CD8-positive, alpha-beta memory T cell (primary cell): ENCODE measurements at places on chromosomes 7 and 10. TPM values are rescaled to one million over a fixed set of nuclear protein-coding genes. Genes with fewer than 3 reads are reported as not detected.

The PLAU gene
- polyA plus RNA-seq: not detected

The PAXIP1 gene
- polyA plus RNA-seq: 2.0 TPM

DNA sequence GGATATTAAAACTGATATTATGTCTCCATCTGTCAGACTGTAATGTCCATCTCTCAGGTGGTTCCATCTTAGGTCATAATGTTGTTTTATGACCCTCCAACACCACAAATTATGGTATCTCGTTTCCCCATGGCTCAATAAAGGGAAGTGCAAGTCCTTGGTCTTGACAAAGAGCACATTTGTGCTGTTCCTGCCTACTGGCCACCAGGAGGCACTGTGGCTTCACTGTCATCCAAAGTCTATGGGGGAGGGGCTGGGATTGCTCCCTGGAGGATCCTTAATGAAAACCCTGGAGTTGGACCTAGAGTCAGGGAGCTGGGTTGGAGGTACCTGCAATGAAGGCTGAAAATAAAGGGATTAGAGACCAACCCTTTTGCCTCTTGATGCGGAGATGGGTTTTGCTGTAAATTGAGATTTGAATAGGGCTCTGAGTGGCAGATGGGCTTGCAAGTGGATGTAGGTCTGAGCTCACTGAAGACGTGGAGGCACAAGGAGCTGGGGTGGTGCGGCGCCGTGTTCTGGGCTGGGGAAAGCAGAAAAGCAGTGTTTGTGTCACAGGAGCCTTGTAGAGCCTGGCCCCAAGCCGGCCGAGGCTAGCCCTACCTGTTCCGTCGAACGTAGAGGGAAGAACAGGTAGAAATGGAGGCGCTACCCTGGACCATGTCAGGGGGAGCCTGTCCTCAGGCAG, 180.5 kb upstream of the PRSS58 start:
- no peak for DNase-seq

The LIPK gene
- not detected for polyA plus RNA-seq

The ADCYAP1R1 gene
- not detected for polyA plus RNA-seq

- no peak for DNase-seq
Measured at GRCh38 chr10:78804411-78805032, 264.2 kb upstream of the ZMIZ1 start.

DNA sequence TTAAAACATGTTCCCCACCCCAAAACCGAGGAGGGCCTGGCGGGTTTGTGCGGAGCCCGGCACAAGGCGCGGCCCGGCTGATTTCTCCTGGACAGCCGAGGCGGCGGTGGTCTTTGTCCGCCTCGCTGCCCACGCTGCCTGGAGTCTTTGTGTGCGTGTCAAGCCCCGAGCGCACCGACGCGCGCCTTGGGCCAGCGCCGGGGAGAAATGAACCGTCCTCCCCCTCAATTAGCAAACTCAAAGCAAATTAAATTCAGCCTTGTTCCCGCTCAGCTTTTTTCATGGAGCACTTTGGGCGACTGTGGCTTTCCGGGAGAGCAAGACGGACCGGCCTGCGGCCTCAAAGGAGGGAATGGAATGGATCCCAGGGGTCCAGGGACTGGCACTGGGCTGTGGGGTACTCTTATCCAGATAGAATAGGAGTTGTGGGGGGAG, 4.1 kb downstream of the EMX2 start:
- DNase-seq: no peak

- DNase-seq: no peak
Measured at GRCh38 chr10:42996588-42996987, 80.3 kb upstream of the RET start.

- DNase-seq: peak; percentile 79
Measured at GRCh38 chr7:26151953-26152781, at the start of gene NFE2L3. Gene NFE2L3 (plus strand): TSS chr7:26152198. CDS start chr7:26152499, 301 bp downstream.

DNA sequence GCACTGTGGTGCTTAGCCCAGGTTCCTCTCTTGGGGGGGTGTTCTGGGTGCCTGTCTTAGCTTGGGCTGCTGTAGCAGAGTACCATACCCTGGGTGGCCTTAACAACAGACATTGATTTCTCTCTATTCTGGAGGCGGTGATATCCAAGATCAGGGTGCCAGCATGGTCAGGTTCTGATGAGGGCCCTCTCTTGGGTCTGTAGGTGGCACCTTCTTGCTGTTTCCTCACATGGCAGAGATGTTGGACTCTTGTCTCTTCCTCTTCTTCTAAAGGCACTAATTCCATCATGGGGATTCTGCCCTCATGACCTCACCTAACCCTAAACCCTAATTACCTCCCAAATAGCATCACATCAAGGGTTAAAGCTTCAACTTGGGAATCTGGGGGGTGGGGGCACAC, 19.9 kb upstream of the CRHR2 start:
- peak; percentile 29 for DNase-seq

DNA sequence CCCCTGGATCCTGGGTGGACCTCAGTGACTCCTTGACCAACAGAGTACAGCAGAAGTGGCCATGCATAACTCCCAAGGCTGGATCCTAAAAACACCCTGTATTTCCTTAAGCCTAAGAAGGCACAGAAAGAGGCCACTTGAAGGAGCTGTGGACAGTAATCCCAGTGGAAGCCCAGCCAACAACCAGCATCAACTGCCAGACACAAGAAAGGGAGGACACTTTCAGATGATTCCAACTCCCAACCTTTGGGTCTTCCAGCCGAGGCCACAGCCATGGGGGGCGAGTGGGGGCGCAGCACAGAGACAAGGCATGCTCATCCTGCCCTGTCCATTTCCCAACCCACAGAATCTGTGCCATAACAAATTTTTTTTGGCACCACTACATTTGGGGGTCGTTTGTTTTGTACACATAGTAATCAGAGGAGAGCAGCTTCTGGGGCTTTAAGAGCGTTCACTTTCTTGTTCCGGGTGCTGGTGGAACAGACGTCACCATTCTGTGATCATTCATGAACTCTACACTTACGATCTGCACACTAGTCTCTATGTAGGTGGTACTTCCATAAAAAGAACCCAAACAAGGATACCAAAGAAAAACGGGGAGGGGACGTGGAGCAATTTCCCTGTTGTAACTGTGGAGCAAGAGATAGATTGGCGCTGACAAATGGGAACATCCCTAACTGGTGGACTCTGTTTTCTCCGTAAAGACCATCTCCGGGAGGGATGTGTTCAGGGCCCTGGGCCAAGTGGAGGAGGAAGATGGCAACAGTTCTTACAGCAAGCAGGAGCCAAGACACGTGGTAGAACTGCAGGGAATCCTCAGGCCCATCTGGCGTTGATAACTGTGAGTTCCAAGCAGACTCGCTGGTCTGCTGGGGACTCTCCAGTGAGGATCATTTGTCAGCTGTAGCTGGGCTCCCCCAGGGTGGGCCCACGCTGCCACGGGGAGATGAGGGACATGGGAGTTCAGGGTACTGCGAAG, 6.0 kb upstream of the SLC29A3 start:
- no peak for DNase-seq

The TFEC gene
- polyA plus RNA-seq: not detected

DNA sequence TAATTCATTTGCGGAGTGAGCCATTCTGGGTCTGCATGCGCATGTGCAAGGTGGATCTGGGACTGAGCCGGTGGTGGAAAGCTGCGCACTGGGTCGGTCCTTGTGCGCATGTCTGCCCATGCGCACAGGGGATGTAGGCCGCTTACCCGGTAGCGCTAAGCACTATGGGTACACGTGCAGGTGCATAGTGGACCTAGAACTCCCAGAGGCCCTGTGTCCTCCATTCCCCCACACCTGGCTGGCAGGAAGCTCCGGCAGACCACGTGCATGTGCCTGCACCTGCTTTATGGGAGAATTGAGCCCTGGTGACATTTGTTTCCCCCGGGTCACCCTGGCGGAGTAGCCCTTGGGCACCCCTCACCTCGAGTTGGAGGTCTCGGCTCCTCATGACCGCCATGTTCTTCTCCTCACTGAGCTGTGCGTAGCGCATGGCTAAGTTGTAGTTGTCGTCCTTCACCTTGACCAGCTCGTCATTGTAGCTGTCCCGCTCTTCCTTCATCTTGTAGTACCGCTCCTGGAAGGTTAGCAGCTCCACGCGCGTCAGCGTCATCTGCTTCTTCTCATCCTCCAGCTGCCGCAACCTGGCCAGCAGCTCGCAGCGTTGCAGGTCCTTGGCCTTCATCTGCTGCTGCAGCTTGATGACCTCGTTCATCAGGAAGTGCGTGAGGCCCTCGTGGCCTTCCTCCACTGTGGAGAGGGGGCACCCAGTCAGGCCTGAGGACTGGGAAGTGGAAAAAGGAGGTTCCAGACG, 99.6 kb downstream of the CARD11 start:
- no peak for DNase-seq

The CYP3A4 gene
- polyA plus RNA-seq: not detected

- DNase-seq: no peak
Measured at GRCh38 chr10:95640891-95641315, 15.6 kb downstream of the ALDH18A1 start.

The MPP7 gene
- 22.2 TPM for polyA plus RNA-seq

GRCh38 chr7:2050511-2050866, 182.3 kb downstream of the MAD1L1 start:
- no peak for DNase-seq

The KCNH2 gene
- 0.63 TPM for polyA plus RNA-seq

- DNase-seq: no peak
Measured at GRCh38 chr10:89515031-89515841, 20.2 kb downstream of the SLC16A12 start.

The ELFN1 gene
- polyA plus RNA-seq: 0.20 TPM

The CYP2C8 gene
- 0.24 TPM for polyA plus RNA-seq

The NUTM2E gene
- not detected for polyA plus RNA-seq

DNA sequence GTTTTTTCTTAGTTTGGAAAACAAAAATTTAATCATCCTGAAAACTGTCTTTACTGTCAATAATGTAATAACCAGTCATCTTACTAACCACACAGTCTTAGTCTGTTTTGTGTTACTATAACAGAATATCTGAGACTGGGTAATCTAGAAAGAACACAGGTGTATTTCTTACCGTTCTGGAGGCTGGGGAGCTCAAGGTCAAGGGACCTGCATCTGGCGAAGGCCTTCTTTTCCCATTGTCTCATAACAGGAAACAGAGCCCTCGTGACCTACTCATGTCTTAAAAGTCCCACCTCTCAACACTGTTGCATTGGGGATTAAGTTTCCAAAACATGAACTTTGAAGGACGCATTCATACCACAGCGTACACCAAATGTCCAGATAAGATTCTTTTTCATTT, 932.3 kb downstream of the CNTNAP2 start:
- DNase-seq: no peak
